ENCODE measurements at places on chromosomes 11 and 22.

GRCh38 chr11:122721201-122721963, 65.9 kb downstream of the UBASH3B start:
- DNase-seq = no peak

GRCh38 chr11:528815-529727, 6.3 kb downstream of the HRAS start:
- DNase-seq = no peak

DNA sequence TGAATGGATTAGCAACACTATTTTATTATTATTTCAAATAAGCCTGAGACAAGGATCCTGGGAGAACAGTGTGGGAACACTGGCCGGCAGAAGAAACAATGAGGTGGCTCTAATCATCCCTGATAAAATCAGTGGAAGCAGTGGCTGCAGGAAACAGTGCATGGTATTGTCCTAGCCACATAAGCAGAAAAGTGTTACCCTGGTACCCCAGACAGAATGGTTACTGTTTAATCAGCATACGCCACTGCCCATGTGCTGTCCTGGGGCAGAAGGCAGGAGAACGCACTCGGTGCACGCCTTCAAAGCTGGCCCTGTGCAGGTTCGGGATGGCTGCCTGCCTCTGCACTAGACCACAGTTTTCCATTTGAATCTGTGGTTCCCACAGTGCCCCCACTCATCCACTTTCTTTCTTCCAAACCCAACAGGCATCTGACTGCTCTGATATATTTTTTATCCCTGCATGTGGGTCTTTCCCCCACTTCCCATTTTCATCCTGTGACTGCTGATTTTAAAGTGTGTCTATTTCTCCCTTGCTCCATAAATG, 25.7 kb downstream of the OPCML start:
- DNase-seq = no peak

DNA sequence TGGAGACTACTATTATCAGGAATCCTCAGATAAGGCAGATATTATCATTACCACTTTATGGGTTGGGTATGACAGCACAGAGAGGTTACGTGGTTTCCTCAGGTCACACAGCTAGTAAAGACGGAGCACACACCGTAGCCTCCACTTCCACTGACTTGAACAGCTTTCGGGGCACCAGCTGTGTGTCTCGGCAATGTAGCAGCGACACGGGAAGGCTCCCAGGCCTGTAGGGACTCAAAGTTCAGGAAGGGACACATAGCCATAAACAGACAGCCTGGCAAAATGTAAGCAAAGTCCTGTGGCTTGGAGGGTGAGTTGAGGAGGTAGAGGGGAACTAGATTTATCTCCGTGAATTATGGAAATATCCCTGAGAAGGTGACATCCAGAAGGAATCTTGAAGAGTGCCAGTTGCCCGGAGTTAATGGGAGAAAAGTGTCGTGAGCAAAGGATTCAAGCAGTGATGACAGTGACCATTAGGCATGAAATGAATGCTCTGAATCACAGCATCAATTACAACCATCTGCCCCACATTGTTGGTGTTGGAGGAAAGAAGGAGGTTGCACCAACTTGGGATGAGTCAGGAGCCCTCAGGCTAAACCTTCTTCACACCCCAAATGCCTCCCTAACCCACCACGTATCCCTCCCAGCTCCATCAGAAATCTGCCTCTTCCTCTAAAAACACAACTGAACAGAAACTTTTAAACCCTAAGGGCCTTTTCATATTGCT, 106.7 kb upstream of the ASPHD2 start:
- DNase-seq = no peak

- DNase-seq = no peak
These were observed 632.0 kb upstream of the KIRREL3 start for GRCh38 chr11:127632546-127632945.
